ENCODE measurements at places on chromosomes 5 and 9.

GRCh38 chr5:42396111-42396510 is 27.1 kb upstream of the GHR start:
- DNase-seq: no peak

GRCh38 chr5:176674799-176675198 is 27.5 kb downstream of the TSPAN17 start:
- DNase-seq: no peak

DNA sequence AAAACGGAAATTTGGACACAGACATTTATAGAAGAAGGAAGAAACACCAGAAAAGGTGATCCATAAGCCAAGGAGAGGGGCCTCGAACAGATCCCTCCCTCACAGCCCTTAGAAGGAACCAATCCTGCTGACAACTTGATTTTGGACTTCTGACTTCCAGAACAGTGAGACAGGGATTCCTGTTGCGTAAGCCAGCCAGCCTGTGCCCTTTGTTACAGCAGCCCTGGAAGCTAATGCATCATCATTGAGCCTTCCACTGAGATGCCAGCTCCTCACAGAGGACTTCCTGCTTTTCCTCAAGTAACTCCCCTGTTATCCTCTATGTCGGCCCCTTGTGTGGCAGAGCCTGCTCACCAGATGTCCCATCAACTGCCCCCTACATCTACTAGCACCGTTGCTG is 94.1 kb downstream of the JMY start:
- no peak for DNase-seq

DNA sequence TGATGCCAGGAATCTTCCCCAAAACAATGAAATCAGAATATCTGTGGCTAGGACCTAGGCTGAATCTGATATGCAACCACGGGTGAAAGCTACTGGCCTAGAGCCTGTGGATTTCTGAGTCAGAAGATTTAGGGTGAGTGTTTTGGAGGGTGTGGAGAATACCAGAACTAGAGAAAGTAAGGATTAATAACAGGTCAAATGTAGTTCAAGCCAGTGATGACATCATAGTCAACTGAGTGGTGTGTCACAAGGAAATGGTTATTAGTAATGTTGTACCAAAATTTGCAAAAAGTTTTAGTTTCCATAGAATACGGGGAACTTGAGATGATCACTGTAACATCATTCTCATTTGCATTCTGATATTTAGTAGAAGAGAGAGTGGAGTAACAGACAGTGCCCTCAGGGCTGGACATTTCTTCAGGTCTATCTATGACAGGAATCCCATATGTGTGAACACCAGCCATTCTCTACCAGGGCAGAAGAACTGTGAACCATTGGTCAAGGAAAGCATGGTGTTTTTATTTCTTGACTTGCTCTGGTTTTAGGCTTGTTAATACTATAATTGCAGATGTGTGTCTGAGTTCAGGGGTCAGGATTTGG is 3.7 kb downstream of the GALNT12 start:
- DNase-seq: no peak

- DNase-seq: no peak
These were observed 81.1 kb upstream of the TNFAIP8 start for GRCh38 chr5:119274767-119275130.
